Fibroblast of skin of left quadriceps (primary cell): ENCODE measurements at places on chromosomes 1 and 21.

- DNase-seq, result peak; percentile 38
These were observed 601.9 kb downstream of the MRPL39 start for GRCh38 chr21:25005388-25005787.

DNA sequence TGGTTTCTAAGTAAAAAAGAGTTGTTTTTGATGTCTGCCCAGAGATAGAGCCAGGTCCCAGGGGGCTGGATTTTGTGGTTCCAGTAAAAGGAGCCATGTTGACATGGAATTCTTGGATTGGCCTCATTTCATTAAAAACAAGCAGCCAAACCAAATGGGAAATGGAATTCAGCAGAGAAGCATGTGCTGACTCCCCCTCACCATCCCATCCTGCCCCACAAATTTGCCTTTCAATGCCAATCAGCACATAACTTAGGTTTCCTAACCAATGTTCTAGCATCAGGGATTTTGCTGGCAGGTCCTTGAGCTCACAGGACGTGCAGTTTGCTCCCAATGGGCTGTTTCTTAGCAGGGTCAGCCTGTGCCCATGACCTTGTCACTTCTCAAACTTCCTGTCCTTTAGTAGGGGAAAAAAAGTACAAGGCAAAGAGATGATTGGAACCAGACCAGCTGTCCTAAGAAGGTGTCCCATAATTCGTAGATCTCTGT lies 101.5 kb upstream of the GADD45A start:
- peak; percentile 30 for DNase-seq

GRCh38 chr1:19312782-19313635 lies 883 bp downstream of the SLC66A1 start:
- no peak for DNase-seq

GRCh38 chr1:160186246-160186645 lies 4.1 kb upstream of the CASQ1 start:
- no peak for DNase-seq

- DNase-seq, result no peak
These were observed 17.0 kb downstream of the MFN2 start for GRCh38 chr1:11997081-11997850.

GRCh38 chr1:117561071-117561470 lies 44.8 kb upstream of the TENT5C start:
- DNase-seq, result no peak

DNA sequence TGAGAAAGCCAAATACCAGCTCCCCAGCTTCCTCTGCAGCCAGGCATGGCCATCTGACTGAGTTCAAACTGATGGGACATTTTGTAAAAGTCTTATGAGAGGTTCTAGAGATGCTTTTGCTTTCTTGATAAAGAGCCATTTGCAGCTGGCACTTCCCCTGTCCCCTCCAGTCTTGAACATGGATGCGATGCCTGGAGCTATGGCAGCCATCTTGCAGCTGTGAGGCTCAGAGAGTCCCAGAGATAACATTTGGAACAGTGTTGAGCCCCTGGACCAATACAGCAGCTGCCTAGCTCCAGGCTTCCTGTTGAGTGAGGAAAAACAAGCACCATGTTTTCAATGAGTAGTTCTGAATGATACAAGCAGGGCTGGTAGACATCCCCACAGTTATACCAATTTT lies 13.8 kb downstream of the CDCP2 start:
- DNase-seq, result no peak

- DNase-seq, result peak; percentile 48
These were observed 104.0 kb downstream of the CDC7 start for GRCh38 chr1:91604632-91605031.

GRCh38 chr1:916173-917075 lies 7.3 kb upstream of the SAMD11 start:
- DNase-seq, result no peak

- no peak for DNase-seq
These were observed 14.5 kb downstream of the RGS4 start for GRCh38 chr1:163083690-163084089.

GRCh38 chr21:31293986-31294385 lies 50.1 kb downstream of the TIAM1 start:
- DNase-seq, result peak; percentile 79

DNA sequence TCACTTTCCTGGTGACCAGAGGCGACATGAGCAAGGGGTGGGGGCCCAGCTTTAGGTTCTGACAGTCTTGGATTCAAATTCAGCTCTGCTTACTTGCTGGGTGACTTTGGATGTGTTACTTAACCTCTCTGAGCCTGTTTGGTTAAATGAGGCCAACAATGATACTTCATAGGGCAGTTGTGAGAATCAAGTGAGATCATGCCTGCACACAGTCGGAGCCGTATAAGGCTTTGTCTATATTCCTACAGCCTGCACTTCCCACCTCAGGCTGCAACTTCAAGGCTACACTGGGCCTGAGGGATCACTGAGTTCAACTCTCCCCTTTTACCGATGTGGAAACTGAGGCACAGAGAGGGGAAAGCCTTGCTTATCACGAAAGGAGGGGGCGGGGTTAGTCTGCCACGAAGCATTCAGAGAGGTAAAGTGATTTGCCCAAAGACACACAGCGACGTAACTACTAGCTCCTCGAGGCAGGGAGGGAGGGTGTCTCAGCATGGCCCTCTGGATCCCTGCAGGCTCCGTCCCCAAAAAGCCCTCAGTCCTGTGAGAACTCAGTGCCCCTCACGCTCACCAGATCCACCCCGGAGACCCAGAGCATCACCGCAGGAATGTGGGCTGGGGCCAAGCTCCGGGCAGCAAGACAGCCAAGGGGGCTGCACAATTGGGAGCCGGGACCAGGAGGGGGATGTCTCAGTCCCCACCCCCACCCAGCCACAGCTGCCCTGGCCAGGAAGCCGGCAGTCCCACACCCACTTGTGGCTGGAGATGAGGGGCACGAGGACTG lies 25.0 kb downstream of the SDC3 start:
- DNase-seq, result no peak

DNA sequence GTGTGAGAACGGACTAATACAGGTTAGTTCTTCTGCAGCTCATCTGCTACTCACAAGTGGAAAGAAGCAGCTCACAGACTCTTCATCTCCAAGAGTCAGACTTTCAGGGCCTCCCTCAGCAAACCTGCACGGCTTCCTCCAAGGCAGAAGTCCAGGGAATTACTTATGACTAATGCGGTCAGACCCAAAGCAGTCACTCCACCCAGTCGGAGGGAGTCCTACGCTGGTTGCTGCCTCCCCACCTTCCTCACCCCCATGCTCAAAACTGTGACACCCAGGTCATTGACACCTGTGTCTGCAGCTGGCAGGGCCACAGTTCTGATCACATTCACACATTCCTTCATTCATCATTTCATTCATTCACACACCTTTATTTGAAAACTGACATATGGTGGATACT lies 38.4 kb upstream of the PRDM2 start:
- no peak for DNase-seq

- DNase-seq, result no peak
These were observed 179.3 kb downstream of the BARHL2 start for GRCh38 chr1:90537606-90538362.

DNA sequence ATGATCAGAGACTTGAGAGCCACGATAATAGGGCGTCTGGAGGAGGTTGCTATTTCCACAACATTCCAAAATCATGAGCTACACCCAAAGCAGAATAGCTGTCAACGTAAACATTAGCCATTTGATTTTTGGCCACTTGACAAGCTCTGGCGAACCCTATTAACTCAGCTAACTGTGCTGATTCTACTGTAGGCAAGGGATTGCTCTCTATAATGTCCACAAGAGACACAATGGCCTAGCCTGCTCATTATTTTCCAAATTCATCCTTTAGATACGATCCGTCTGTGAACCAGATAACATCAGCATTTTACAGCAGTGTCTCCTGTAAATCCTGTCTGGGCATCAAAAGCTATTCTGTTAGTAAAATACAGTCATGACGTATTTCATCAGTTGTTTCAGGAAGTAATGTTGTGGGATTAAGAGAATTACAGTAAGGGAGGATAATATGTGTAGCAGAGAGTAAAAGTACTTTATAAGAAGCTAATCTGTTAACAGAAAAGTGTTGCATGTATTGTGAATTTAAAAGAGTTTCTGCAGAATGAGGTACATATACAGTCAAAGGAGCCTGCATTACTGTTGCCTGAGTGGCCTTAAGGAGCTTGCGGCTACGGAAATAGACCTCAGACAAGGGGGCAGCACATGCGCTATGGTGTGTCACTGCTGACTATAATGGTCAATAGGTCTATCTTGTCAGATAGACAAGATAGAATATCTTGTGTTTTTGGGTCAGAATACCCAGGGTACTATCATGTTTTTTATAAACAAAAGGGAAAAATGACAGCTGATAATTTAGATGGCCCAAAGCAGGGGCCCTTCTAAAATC lies 44.9 kb upstream of the TINAGL1 start:
- DNase-seq, result peak; percentile 61

DNA sequence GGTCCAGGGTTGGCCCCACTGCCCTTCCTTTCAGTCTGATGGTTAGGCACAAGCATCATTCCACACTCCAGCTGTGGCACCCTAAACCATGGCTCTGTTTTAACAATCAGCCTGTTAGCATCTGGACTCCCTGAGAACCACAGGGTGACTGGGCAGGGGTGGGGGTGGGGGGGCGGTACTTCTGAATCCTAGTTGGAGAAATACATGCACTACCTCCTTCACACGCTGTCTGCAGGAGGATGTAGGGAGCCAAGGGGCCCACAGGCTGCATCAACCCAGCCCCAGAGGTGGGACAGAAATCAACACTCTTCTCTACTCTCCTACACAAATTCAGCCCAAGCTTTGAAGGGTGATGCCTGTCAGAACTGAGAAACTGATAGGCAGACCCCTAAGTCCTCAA lies 23.8 kb downstream of the DDX20 start:
- no peak for DNase-seq

DNA sequence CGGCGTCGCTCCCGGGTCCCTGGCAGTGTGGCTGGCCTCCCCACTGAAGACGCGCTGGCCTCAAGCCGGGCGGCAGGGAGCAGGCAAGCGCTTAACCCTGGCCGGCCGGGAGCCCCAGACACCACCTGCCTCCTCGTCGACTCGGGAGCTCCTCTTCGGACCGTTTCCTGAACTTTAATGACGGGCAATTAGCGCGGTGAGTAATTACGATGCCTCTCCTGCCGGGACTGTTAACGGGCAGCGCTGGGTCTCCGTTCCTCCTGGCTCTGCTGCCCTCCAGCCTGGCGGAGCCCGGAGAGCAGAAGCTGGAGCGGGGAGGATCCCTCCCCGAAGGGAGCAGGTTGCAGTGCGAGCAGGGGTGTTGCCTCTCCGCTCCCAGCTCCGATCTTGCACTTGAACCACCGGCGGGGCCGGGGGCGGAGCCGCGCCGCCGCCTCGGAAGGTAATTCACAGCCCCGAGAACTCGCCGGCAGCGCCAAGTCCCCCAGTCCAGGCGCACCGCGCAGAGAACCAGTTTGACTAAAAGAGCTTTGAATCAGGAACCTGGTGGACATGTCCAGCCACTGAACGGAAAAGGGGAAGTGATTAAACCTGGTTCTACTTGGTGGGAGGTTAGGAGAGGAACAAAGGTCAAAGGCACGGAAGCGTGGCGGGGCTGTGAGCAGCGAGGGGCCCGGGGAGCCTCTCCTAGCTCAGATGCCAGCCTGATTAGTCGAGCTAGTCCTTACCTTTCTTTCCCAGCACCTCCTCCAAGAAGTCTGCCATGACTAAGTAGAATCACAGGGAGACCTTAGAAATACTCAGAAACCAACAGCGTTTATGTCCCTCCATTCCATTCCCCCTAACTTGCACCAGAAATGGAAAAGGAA lies 18.3 kb upstream of the PLEKHA6 start:
- no peak for DNase-seq

- no peak for DNase-seq
These were observed 6.1 kb downstream of the SPOCD1 start for GRCh38 chr1:31809698-31810097.

DNA sequence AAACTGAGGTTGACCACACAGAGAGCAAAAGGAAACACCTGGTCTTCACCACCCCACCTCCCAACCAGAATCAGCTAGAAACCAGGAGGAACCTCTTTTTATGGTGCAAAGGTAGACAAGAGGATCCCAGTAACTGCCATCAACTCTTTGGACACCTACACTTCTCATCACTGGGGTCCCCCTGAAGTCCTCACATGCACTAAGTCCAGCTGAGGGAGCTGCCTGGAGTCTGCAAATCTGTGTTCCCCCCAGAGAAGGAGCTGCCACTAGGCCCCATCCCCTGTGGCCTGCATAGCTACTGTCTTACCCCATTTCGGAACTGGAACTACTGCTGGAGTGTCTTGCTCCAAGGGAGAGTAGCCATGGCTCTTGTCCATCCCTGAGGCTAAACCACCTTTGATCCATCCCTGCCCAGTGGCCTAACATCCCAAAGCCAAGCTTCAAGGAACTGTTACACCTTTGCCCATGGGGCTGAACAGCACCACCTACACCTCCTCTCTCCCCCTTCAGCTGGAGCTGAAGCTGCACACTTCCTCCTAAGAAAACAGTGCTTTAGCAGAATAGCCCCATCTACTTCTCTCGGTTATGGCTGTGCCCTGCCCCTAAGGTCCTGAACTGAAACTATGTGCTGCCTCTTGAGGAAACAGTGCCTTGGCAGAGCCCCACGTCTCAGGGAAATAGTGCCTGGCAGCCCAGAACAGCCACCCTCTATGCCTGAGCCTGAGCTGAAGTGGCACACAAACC lies 85.4 kb upstream of the CD53 start:
- no peak for DNase-seq

DNA sequence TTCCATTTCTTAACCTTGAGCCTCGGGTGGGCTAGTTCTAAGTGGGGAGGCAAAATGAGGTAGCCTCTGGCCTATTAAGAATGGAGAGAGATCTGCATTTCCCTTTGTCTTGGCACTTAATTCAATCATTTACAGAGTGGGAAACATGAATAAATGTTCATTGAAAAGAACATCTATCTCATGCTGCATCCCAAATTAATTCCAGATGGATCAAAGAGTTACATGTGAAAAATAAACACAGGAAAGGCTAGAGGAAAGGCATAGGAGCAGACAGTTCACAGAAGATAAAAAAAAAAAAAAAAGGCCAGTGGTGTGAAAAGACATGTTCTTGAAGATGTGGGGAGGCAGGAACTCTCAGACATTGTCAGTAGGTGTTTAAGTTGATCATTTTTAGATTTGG lies 35.7 kb upstream of the EPS8L3 start:
- DNase-seq, result peak; percentile 53

DNA sequence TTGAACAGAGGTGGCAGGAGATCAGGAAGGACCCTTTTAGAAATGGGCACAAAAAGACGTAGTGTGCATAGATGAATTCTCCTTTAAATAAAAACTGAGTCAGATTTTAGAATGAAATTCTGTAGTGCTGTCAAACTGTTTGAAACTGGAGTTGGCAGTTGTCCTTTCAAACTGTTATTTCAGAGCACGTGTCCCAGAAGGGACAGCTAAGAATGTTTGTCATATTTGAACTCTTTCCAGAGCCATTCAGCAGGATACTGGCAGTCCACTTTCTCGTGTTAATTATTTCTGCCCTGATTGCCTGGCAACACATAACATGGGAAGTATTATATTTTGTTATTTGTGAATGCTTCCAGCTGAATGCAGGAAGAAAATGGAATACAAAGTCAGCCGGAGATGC lies 212.3 kb upstream of the DPYD start:
- no peak for DNase-seq

- DNase-seq, result no peak
These were observed 11.2 kb downstream of the URB1 start for GRCh38 chr21:32381571-32381970.
